ENCODE measurements at places on chromosomes 5 and 9. TPM values are rescaled to one million over a fixed set of nuclear protein-coding genes. Genes with fewer than 3 reads are reported as not detected.

The SOX30 gene
- total RNA-seq, result not detected

The GDNF gene
- total RNA-seq, result not detected

The DNAI1 gene
- 2.1 TPM for total RNA-seq

The GRXCR2 gene
- not detected for total RNA-seq

- peaks cover 19% of the 10 kb centered on the region for H3K4me1 ChIP-seq
- DNase-seq, result no peak
- H3K4me3 ChIP-seq, result no peak overlapping the region
- H3K27ac ChIP-seq, result peak overlapping the region; percentile 19
- H3K27me3 ChIP-seq, result no peaks in the 10 kb centered on the region
- no peaks in the 10 kb centered on the region for H3K36me3 ChIP-seq
Measured at GRCh38 chr9:130824643-130825350, 10.3 kb upstream of the ABL1 start.

- no peak overlapping the region for H3K27ac ChIP-seq
- H3K4me1 ChIP-seq, result no peaks in the 10 kb centered on the region
- no peak for DNase-seq
- no peaks in the 10 kb centered on the region for H3K27me3 ChIP-seq
- no peaks in the 10 kb centered on the region for H3K36me3 ChIP-seq
- no peak overlapping the region for H3K4me3 ChIP-seq
Measured at GRCh38 chr5:38094889-38095288, 163.5 kb upstream of the EGFLAM start.

GRCh38 chr5:1745796-1746370, 53.8 kb downstream of the MRPL36 start:
- H3K27ac ChIP-seq, result no peak overlapping the region
- no peak overlapping the region for H3K4me3 ChIP-seq
- H3K36me3 ChIP-seq, result no peaks in the 10 kb centered on the region
- DNase-seq, result no peak

- DNase-seq, result no peak
- no peak overlapping the region for H3K4me3 ChIP-seq
- no peaks in the 10 kb centered on the region for H3K36me3 ChIP-seq
- no peak overlapping the region for H3K27ac ChIP-seq
Measured at GRCh38 chr5:84239494-84239893, 145.2 kb downstream of the EDIL3 start.

- no peak for DNase-seq
- no peak overlapping the region for H3K4me3 ChIP-seq
- H3K27me3 ChIP-seq, result peaks cover 60% of the 10 kb centered on the region
- H3K4me1 ChIP-seq, result peaks cover 37% of the 10 kb centered on the region
- H3K36me3 ChIP-seq, result no peaks in the 10 kb centered on the region
Measured at GRCh38 chr9:124008303-124008693, 3.3 kb upstream of the LHX2 start.

- no peak overlapping the region for H3K4me3 ChIP-seq
Measured at GRCh38 chr5:7391814-7392692, 3.9 kb upstream of the ADCY2 start.

DNA sequence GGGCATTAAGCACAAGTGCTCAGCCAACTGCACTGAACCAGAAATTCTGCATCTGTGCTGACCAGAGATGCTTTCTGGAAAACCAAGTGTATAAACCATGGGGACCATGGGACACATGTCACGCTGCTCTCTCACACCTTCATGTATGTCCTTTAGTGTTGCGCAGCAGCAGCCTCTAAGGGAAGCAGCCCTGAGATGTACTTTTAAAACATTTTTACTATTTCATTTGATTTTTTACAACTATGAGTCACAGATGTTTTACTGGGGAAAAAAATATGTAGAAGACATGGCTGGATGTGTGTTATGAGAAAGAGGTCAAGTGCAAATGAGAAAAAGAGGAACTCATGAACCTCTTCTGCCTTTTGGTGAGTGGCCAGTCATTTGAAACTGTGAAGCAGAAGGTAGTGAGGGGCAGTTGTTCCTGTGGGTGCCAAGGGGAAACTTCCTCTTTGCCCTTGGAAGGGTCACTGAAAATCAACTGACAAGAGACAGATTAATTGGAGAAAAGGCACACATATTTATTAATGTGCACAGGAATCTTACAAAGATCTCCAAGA, 31.4 kb upstream of the SYK start:
- no peak overlapping the region for H3K4me3 ChIP-seq
- DNase-seq, result peak; percentile 29
- no peaks in the 10 kb centered on the region for H3K4me1 ChIP-seq
- no peak overlapping the region for H3K27ac ChIP-seq
- no peaks in the 10 kb centered on the region for H3K36me3 ChIP-seq

All from body of pancreas (tissue), 4 donors.